ENCODE measurements at places on chromosomes 4 and X.

DNA sequence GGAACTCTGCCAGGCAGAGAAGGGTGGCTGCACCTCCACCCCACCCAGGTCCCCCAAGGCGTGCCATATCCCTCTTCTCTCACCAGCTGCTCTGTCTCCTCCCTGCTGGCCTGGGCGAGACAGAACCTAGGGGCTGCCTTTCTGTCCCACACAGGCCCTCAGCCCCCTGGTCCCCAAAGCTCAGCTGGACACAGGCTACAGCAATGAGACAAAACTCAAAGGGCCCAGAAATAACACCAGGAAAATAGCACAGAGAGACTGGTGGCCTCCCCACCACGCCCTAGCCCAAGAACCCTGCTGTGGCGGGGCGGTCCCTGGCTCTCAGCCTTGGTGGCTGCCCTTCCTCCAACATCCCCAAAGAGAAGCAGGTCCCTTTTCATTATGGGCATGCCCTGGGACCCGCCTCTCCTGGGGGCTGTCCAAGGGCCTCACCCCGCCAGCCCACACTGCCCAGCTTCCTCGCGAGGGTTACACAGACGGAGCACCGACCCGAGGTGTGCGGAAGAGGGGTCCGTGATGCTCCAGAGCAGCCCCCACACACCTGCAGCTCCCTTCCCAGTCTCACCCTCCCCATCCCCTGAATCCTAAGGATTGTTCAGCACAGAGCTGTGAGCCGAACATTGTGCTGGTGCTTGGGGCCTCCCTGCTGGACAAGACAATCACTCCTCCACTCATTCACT lies 67.7 kb upstream of the HMX1 start:
- no peak for DNase-seq

DNA sequence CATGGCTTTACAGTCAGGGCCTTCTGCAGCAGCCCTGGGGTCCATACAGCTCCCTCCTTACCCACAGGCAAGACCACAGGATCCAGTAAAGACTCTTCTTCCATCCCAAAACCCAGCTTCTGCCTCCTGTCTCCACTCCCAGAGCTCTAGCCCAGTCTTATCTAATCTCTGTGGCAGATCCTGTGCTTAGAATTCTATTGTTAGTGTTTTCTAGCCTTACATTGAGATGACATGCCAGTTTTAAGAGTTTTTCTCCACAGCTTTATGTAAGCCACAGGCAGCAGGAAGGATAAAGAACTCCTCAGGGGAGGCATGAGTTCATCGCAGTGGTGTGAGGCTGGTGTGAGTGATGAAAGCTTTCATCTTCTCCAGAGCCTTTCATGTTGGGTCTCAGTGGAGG lies 129.1 kb downstream of the RCHY1 start:
- no peak for DNase-seq

- DNase-seq: no peak
Measured at GRCh38 chr4:19883841-19884240, 367.9 kb upstream of the SLIT2 start.

- DNase-seq: no peak
Measured at GRCh38 chrX:153869473-153870287, 16.3 kb downstream of the L1CAM start.

GRCh38 chr4:62912531-62912930 lies 1496.7 kb downstream of the TECRL start:
- DNase-seq: no peak

- DNase-seq: no peak
Measured at GRCh38 chrX:15834827-15835595, 19.6 kb downstream of the AP1S2 start.

GRCh38 chr4:51918251-51918650 lies 75.3 kb downstream of the DCUN1D4 start:
- no peak for DNase-seq

DNA sequence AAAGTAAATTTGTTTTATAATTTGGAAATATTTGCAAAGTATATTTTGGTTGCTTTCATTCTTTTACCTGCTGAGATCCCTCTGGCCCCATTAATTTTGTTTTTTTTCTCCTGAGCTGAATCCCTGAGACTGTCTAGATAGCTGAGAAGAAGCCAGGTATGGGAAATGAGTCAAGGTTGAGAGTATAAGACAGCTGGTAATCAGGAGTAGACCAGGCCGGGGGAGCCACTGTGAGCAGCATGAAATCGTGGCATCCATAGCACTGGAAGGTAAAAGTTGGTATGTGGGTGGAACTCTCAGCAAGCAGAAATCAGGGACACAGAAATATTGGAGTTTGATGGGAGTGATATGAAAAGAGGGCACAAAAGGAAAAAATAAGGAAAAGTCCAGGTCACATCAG lies 164.5 kb downstream of the FHIP1A start:
- no peak for DNase-seq

- DNase-seq: no peak
Measured at GRCh38 chrX:110432091-110432905, 73.7 kb downstream of the RTL9 start.

- no peak for DNase-seq
Measured at GRCh38 chrX:2340991-2341390, 159.8 kb downstream of the DHRSX start.

GRCh38 chr4:95018785-95019184 lies 261.0 kb downstream of the BMPR1B start:
- DNase-seq: no peak

DNA sequence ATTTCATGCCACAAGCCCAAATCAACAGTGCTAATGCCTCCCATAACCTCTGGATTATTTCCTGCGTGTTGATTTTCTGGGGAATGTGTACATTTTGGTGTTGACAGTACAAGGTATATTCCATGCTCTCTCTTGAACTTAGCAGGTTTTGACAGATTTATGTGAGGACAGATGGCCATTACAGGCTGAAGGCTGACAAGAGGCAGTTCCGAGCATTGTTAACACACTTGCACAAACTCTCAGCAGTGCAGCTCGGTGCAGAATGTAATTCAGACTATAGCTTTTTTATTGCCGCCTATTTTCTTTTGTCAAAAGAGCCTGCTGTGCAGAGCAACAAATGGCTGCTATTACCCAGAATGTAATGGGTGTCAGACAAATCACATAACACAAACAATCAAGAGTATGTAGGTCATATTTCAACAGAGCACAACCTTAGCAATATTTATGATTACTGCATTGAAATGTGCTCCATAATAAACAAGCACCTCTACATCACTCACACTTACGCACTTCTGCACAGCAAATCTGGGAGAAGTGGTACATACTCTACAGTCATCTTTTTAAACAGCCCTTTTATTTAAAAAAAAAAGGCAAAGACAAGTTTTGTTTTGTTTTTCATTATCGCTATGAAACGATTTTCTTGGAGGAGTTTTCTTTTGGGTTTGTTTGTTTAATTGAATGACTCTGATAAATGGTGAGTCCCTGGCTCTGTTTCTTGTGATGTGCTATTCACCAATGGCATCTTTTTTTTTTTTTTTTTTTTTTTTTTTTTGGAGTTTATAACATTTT lies 71.6 kb downstream of the PPARGC1A start:
- DNase-seq: no peak

GRCh38 chrX:652341-652741 lies 21.8 kb downstream of the SHOX start:
- no peak for DNase-seq

DNA sequence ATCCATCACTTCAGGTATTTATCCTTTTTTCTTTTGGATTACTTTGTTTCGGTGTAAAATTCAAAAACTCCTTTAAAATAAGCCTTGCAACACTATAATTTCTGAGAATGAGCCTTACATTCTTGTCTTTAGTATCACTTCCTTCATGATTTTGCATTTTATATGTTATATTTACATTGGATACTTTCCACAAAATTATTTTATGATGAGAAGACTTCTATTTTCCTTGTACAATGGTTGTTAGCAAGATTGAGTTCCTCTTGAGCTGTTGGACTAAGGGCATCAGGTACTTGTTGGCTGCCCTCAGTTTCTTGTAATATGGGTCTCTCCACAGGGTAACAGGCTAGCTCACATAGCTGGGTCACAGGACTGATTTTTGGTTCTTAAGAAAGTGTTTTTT lies 22.7 kb upstream of the HPGDS start:
- DNase-seq: no peak

- no peak for DNase-seq
Measured at GRCh38 chr4:6334203-6334887, 64.7 kb downstream of the WFS1 start.

GRCh38 chr4:1137850-1138249 lies 24.5 kb upstream of the RNF212 start:
- no peak for DNase-seq

DNA sequence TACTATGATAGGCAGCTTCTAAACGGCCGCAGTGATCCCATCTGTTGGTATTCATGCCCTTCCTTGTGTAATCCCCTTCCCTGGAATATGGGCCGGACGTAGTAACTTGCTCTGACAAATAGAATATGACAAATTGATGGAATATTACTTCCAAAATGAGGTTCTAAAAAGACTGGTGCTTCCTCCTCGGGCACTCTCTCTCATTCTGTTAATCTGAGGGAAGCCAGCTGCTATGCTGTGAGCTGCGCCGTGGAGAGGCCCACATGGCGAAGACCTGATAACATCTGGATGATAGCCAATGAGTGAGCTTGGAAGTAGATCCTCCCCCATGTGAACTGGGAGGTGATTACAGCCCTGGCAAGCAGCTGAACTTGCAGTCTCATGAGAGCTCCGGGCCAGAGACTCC lies 27.2 kb upstream of the SLC25A4 start:
- DNase-seq: no peak

GRCh38 chr4:76943790-76944189 lies 5.8 kb upstream of the SEPTIN11 start:
- no peak for DNase-seq

GRCh38 chrX:74249963-74250362 lies 54.0 kb upstream of the ZCCHC13 start:
- no peak for DNase-seq

- no peak for DNase-seq
Measured at GRCh38 chr4:169727616-169728015, 30.1 kb downstream of the HPF1 start.
